ENCODE measurements at places on chromosomes 3 and 15.

- H3K36me3 ChIP-seq = no peaks in the 10 kb centered on the region
- no peaks in the 10 kb centered on the region for H3K4me1 ChIP-seq
- DNase-seq = no peak
- no peaks in the 10 kb centered on the region for H3K27me3 ChIP-seq
- no peak overlapping the region for H3K4me3 ChIP-seq
- no peak overlapping the region for H3K27ac ChIP-seq
These were observed 258.8 kb upstream of the PDZRN3 start for GRCh38 chr3:73883497-73883896.

DNA sequence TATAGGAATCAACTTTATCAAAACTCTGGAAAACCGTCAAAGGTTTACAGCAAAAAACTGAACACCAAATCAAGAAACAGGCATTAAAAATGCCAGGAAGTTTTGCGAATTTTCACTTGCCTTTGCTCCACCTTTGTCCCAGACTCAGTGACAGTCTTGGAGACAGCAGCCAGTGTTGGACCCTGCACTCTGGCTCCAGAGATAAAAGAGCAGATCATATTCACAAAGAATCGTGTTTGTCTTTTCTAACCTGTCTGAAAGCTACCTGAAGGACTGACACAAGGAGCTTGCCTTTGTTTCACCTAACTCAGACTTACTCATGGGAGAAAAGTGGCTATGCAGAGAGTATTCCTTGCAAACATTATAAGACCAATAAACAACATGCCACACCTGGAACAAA is 74.0 kb upstream of the TCF12 start:
- no peak overlapping the region for H3K4me3 ChIP-seq
- no peaks in the 10 kb centered on the region for H3K27me3 ChIP-seq
- H3K36me3 ChIP-seq = no peaks in the 10 kb centered on the region
- H3K27ac ChIP-seq = no peak overlapping the region

DNA sequence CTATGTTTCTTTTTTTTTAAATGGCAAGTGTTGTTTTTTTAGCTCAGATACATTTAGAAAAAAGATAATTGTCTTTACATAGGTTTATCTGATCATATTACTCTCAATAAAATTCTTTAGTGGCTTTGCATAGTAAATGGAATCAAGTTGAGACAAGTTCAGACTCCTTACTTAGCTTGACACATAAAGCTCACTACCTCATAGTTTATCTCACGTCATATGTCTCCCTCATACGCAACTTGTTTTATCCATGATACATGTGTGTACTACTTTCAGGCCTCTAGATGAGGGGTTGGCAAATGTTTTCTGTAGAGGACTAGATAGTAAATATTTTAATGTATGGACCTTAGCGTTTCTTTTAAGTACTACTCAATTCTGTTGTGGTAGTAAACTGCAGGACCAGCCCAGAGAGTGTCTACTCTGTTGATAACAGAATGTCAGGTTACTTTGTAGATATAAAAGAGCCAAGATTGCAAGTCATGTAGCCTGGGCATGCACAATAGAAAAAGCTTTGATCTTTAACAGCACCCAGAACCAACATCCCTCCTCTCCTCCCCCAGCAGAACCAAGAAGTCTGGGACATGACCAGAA is 28.2 kb upstream of the MGA start:
- DNase-seq = no peak
- H3K27me3 ChIP-seq = no peaks in the 10 kb centered on the region
- H3K4me1 ChIP-seq = peaks cover 20% of the 10 kb centered on the region
- no peak overlapping the region for H3K27ac ChIP-seq

GRCh38 chr3:112675349-112675748 is 34.4 kb upstream of the CCDC80 start:
- H3K27ac ChIP-seq = no peak overlapping the region
- no peak for DNase-seq
- no peak overlapping the region for H3K4me3 ChIP-seq
- no peaks in the 10 kb centered on the region for H3K4me1 ChIP-seq
- H3K36me3 ChIP-seq = no peaks in the 10 kb centered on the region

DNA sequence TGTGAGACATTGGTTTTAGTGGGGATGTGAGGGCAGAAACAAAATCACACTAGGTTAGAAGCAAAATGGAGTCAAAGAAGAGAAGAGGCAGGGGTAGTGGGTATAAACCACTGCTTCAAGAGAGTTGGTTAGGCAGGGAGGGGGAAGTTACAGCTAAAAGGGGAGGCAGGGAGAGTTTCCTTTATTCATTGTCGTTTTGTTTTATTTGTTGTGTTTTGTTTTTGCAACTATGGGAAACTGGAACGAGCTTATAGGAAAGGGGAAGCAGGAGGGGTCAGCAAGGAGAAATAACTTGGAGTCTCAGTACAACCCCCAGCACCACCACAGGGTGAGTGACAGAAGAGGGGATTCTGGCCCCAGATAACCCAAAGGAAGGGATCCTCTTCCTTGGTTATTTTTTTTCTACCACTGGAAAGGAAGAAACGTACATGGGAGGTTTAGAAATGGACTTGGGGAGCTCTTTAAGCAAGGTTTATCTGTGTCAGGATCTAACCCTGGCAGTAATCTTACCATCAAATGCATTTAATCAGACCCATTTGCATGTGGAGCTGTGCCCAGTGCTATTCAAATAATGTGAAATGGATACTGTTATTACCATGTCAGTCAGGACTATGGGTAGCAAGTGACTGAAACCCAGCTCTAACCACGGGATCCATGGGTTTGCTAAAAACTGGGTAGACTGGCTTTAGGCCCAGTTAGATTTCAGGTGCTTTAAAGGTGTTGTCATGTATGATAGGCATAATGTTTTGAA is 68.7 kb downstream of the CCNL1 start:
- no peaks in the 10 kb centered on the region for H3K27me3 ChIP-seq
- no peak overlapping the region for H3K4me3 ChIP-seq
- DNase-seq = no peak
- peak overlapping the region; percentile 98 for H3K27ac ChIP-seq

DNA sequence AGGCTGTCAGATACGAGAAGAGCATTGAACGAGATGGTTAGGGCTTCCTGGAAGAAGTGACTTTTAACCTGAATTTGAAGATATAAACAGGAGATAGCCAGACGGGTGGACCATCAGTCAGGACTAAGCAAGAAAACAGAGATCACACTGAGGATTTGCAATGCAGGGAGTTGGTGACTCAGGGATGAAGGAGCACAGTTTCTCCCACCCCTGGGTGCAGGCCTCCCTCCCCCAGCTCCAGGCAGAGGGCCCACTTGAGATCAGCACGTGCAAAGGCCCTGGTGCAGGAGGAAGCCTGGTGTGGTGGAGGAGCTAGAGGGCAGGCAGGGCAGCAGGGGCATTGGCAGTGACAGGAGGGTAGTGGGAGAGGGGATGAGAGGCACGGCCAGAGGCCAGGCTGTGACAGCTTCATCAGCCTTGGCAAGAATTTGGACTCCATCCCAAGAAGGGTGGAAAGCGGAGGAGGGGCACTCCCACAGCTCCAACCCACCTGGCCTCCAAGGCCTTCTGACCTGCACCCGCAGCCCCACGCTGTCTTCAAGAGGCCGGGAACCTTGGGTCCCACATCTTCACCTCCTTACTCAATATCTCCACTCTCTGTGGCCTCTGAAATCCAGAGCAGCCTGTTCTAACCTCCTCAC is 8.7 kb upstream of the PCSK6 start:
- H3K4me3 ChIP-seq = no peak overlapping the region
- H3K27me3 ChIP-seq = no peaks in the 10 kb centered on the region
- no peak overlapping the region for H3K27ac ChIP-seq
- H3K36me3 ChIP-seq = no peaks in the 10 kb centered on the region
- peaks cover 35% of the 10 kb centered on the region for H3K4me1 ChIP-seq

GRCh38 chr15:57158589-57158988 is 217.7 kb upstream of the CGNL1 start:
- no peaks in the 10 kb centered on the region for H3K36me3 ChIP-seq
- no peak overlapping the region for H3K4me3 ChIP-seq
- H3K27me3 ChIP-seq = no peaks in the 10 kb centered on the region
- peak overlapping the region; percentile 24 for H3K27ac ChIP-seq
- DNase-seq = no peak
- peaks cover 40% of the 10 kb centered on the region for H3K4me1 ChIP-seq

GRCh38 chr3:187900993-187901755 is 155.9 kb upstream of the BCL6 start:
- no peak for DNase-seq
- H3K36me3 ChIP-seq = no peaks in the 10 kb centered on the region
- H3K4me3 ChIP-seq = no peak overlapping the region
- no peak overlapping the region for H3K27ac ChIP-seq
- H3K4me1 ChIP-seq = no peaks in the 10 kb centered on the region
- no peaks in the 10 kb centered on the region for H3K27me3 ChIP-seq

DNA sequence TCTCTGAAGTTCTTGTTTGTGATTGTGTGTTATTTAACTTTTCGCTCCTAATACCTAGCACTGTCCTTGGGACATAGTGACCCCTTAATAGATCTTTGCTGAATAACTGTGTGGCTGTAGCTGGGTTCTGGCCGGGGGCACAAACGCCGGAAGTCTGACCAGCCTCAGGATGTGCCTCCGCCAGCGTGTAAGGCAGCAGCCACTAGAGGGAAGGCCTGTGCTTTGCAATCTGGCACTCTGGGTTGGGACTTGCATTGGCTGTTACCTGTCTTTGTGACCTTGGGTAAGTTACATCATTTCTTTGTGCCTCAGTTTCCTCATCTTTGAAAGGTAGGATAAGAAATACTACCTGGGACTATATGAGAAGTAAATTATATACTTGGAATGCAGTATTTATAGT is 158.7 kb downstream of the GHSR start:
- H3K27ac ChIP-seq = no peak overlapping the region
- no peaks in the 10 kb centered on the region for H3K27me3 ChIP-seq
- DNase-seq = no peak
- peaks cover 64% of the 10 kb centered on the region for H3K4me1 ChIP-seq
- H3K4me3 ChIP-seq = no peak overlapping the region

DNA sequence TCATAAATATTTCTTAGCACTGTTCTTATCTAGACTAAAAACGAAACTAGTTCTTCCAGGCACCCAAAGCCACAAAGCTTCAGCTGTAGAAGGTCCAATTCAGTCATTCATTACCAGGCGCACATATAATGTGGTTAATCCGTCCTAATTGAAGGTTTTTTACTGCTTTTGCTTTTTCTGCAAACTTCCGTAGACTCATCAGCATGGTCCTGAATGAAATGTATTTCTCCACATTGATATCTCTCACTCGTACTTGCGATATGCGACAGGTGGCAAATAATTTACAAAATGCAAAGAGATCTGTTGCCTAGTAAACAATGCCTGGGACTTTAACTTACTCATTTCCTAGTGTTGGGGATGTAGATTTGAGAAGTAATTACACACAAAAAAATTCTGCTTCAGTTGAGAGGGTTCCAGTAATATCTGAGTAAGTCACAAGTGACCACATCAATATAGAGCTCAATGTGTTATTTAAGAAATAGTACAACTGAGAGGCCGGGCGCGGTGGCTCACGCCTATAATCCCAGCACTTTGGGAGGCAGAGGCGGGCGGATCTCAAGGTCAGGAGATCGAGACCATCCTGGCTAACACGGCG is 75.0 kb upstream of the MBNL1 start:
- no peak for DNase-seq
- H3K4me1 ChIP-seq = peaks cover 16% of the 10 kb centered on the region
- H3K27ac ChIP-seq = no peak overlapping the region
- H3K27me3 ChIP-seq = no peaks in the 10 kb centered on the region

GRCh38 chr3:133973249-133973980 is 56.3 kb downstream of the SLCO2A1 start:
- no peak overlapping the region for H3K4me3 ChIP-seq
- H3K27me3 ChIP-seq = no peaks in the 10 kb centered on the region
- H3K4me1 ChIP-seq = no peaks in the 10 kb centered on the region
- no peak for DNase-seq
- H3K27ac ChIP-seq = no peak overlapping the region

GRCh38 chr15:63107895-63108546 is 13.6 kb upstream of the LACTB start:
- H3K27me3 ChIP-seq = no peaks in the 10 kb centered on the region
- no peak for DNase-seq
- no peak overlapping the region for H3K4me3 ChIP-seq
- no peaks in the 10 kb centered on the region for H3K4me1 ChIP-seq
- no peak overlapping the region for H3K27ac ChIP-seq

DNA sequence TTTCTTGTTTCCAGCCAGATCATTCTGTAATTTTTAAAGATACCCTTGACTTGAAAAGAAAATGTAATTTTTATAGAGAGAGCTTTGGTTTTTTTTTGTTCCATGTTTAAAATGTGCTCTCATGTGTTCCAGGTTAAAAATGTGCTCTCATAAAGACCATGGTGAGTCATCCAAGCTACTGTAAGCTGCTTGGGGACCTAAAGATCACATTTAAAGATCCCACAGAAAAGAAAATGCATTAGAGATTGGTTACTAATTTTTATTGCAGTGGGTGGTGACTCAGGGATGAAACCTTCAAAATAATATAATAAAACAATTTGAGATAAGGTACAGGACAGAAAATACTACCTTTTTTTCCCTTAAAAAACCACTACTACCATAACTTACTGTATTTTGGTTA is 11.0 kb downstream of the TCF12 start:
- no peak overlapping the region for H3K27ac ChIP-seq
- H3K27me3 ChIP-seq = no peaks in the 10 kb centered on the region
- H3K36me3 ChIP-seq = no peaks in the 10 kb centered on the region
- DNase-seq = no peak
- peaks cover 78% of the 10 kb centered on the region for H3K4me1 ChIP-seq
- no peak overlapping the region for H3K4me3 ChIP-seq

DNA sequence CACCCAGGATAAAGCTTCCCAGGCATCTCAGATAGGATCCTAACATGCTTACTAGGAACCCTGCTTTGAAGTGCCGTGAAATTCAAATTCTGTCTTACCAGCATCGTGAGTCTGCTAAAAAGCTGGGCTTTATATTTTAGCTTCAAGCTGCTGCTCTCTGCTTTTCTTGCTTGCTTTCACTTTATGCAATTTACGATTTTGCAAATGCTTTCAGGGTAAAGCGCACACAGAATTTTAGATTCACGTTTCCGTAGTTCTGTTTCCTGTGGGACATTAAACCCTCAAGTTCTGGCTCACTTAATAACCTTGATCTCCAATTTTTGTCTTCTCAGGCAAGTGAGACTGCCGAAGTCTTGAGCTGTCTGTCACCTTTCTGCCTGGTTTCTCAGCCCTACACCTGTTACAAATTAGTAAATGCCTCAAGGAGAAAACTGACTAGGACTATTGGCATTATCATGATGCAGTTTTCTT is 170.5 kb upstream of the TGFBR2 start:
- peak overlapping the region; percentile 49 for H3K4me3 ChIP-seq
- no peaks in the 10 kb centered on the region for H3K36me3 ChIP-seq
- H3K4me1 ChIP-seq = peaks cover 24% of the 10 kb centered on the region
- H3K27me3 ChIP-seq = no peaks in the 10 kb centered on the region
- H3K27ac ChIP-seq = peak overlapping the region; percentile 9
- DNase-seq = no peak

- H3K36me3 ChIP-seq = no peaks in the 10 kb centered on the region
- DNase-seq = no peak
- no peaks in the 10 kb centered on the region for H3K27me3 ChIP-seq
- no peak overlapping the region for H3K4me3 ChIP-seq
These were observed 50.6 kb downstream of the SV2B start for GRCh38 chr15:91150502-91151160.

DNA sequence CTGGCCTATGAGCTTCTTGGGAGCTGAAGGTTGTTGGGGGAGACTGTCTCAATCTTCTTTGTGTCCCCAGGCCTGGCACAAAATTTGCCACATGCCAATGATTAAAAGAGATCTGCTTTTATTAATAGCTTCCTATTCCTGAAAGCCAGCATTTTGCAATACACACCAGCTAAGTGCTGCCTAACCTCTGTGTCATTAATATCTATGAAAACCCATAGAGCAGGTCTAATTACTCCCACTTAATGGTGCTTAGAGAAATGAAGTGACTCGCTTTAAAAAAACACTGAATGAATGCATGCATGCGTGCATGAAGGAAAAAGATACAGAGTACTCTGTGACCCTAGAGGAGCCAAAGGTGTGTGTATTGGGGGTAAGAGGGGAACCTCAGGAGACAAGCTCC is 55.0 kb downstream of the SLC6A1 start:
- no peak overlapping the region for H3K4me3 ChIP-seq
- DNase-seq = no peak
- peaks cover 1% of the 10 kb centered on the region for H3K27me3 ChIP-seq
